ENCODE measurements at places on chromosomes 16 and 17.

DNA sequence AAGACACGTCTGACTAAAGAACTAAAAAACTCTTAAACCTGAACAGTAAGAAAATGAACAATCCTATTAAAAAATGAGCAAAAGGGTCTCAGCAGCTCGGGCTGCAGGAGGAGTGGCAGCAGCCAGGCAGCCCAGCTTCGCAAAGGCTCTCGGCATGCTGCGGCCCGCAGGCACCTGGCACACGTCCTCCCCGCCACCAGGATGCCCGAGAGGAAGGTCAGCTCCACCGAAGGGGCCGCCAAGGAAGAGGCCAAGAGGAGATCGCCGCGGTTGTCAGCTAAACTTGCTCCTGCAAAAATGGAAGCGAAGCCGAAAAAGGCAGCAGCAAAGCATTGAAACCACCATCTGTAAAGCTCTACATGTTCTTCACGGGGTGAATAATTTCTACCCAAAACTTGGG lies 173.5 kb downstream of the BCAS3 start:
- no peak for DNase-seq

GRCh38 chr17:41962768-41963434 lies 3.7 kb upstream of the CNP start:
- DNase-seq, result peak; percentile 50

DNA sequence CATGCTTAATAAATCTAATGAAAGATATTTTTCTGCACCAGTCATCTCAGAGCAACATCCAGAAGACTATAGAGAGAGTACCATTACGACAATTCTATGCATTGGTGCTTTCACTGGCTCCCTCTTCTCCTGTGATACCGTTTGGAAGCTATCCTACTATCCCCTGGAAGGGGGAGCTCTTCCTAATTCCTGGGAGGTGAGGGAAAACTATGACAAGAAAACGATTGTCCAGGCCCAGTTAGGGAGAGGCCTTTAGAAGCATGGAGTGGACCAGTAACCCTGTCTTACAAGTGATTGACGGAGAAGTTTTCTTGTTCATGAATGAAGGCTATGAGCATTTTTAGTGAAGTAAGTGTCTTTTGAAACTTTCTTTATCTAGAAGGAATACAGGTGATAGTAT lies 150.2 kb downstream of the TANC2 start:
- DNase-seq, result peak; percentile 19

GRCh38 chr16:84544031-84544773 lies 39.7 kb upstream of the MEAK7 start:
- DNase-seq, result no peak

DNA sequence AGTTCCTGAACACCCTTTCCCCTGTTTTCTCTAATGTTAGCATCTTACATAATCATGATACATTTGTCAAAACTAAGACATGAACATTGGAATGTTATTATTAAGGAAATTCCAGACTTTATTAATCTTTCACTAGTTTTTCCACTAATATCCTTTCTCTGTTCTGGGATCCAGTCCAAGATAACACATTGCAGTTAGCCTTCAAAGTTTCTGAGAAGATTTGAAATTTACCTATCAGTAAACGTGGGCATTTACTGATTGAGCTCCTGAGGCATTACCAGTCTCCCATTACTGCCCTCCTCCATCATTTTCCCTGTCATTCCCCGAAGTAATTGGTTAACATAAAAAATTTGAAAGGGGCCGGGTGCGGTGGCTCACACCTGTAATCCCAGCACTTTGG lies 5.7 kb upstream of the CD300LG start:
- no peak for DNase-seq

DNA sequence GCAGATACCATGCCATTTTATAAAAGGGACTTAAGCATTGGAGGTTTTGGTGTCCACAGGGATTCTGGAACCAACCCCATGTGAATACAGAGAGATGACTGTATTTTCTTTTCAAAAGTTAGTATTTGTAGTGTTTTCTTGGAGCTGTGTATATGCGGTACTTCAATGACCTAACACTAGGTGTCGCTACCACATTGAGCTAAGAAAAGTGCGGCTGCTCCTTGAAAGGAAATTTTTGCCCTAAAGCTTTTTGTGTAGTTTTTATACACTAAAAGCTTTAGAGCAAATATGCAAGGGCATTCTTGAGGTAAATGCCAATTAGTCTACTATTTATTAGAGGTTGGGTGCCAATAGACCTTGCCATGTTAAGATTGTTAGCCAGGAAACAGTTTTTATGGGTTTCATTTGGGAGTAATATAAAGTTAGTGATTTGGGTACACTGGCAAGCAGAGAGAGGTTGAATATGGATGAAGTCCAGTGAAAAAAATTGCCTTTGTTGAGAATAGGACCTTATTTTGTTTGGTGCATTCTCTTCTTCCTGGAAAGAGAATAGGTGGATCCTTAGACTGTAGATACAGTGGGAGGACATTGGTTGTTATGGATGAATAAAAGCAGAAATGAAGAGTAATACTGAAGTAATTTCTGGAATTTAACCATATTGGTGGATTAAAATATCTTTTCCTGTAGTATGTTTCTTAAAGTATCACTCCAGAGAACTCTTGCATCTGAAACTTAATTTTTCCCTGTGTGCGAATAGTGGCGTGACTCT lies 43.3 kb downstream of the BCAS3 start:
- DNase-seq, result peak; percentile 74

- DNase-seq, result no peak
Observed at GRCh38 chr16:4055748-4056147, 60.5 kb downstream of the ADCY9 start.

DNA sequence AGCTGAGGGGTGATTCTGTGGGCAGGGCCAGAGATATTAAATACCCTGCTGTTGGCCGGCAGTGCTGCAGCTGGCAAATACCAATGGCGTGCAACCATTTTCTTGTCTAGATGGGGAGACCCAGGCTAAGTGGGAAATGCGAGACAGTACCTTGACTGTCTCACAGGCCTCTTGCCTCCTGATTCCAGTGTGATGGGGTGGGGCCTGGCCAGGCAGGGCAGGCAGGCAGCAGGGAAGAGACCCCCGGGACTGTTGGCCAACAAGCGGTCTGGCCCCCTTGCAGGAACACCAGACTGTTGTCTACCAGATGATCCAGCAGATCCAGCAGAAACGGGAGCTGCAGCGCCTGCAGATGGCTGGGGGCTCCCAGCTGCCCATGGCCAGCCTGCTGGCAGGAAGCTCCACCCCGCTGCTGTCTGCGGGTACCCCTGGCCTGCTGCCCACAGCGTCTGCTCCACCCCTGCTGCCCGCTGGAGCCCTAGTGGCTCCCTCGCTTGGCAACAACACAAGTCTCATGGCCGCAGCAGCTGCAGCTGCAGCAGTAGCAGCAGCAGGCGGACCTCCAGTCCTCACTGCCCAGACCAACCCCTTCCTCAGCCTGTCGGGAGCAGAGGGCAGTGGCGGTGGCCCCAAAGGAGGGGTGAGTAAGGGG lies 5.7 kb upstream of the CISD3 start:
- DNase-seq, result no peak

DNA sequence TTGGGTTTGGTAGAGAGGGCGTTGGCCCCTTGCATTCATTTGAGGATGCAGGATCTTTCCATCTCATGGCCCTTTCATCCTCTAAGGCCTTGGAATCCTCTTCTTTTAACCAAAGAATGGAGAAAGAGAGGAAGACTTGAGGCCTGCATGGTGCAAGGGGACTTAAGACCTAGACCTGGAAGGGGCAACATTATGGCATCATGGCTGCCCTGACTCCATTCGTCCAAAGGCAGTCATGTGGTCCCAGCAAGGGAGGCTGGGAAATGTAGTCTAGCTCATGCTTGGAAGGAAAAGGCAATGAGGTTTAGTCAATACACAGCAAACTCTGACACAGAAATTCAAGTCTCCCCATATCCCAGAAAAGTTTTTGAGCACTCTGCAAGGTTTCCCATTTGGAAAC lies 30.7 kb upstream of the CDRT4 start:
- DNase-seq, result peak; percentile 28

DNA sequence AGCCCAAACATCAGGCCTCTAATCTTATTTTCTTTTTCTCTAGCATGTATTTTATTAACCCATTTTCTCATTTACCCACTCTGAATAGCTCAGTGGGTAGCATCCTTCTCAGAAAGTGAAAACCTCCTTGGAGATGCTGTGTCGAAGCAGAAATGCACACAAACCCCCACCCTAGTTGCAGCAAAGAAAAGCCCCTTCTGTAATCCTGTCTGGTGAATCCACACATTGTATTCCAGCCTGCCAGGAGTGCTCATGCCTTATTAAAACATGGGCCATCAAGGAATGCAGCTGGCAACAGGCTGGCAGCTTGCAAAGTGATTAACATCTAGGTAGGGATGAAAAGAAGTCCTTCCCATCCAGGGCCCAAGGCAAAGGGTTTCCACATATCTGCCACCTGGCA lies 39.7 kb upstream of the AXIN2 start:
- peak; percentile 59 for DNase-seq

- no peak for DNase-seq
Observed at GRCh38 chr17:44979426-44979995, 11.4 kb upstream of the C1QL1 start.

- peak; percentile 77 for DNase-seq
Observed at GRCh38 chr16:85172455-85173145, 60.3 kb upstream of the CIBAR2 start.

- no peak for DNase-seq
Observed at GRCh38 chr16:31397096-31397660, 4.0 kb downstream of the ITGAD start.

GRCh38 chr17:59790910-59791309 lies 83.5 kb downstream of the VMP1 start:
- no peak for DNase-seq

DNA sequence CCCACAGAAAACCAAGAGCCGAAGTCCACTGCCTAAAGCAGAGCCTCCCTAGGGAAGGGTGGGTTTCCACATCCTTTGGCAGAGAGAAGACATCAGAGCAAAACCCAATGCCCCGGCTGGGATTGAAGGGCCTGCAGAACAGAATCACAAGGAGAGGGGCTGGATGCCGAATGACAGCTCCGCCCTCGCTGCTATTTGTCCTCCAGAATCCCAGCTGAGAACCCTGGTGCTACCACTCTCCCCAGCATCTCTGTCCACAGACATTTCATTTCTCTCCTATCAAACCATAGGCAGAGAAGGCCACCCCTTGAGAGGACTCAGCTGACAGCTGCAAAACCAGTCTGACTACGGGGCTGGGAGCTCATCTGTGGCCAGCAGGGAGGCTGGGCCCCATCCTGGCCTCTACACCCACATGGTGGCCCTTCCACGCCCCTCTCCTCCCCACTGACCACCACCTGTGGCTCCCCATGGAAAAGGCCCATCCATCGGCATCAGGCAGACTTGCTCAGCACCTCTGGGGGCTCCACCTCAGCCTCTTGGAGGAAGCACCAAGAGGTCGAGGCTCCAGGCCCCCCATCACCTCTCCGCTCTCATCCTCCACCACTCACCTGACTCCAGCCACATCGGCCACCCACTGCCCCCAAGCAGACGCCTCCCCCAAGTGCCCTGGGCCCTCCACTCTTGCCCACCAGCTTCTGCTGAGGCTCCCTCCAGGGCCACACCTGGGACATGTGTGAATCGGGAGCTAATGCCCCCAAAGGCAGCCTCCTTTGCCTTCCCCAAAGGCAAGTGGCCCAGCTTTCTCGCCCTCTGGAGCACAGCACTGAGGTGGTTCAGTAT lies 288.5 kb downstream of the C16orf95 start:
- DNase-seq, result no peak

GRCh38 chr17:75785016-75785890 lies 647 bp downstream of the UNK start:
- peak; percentile 93 for DNase-seq

DNA sequence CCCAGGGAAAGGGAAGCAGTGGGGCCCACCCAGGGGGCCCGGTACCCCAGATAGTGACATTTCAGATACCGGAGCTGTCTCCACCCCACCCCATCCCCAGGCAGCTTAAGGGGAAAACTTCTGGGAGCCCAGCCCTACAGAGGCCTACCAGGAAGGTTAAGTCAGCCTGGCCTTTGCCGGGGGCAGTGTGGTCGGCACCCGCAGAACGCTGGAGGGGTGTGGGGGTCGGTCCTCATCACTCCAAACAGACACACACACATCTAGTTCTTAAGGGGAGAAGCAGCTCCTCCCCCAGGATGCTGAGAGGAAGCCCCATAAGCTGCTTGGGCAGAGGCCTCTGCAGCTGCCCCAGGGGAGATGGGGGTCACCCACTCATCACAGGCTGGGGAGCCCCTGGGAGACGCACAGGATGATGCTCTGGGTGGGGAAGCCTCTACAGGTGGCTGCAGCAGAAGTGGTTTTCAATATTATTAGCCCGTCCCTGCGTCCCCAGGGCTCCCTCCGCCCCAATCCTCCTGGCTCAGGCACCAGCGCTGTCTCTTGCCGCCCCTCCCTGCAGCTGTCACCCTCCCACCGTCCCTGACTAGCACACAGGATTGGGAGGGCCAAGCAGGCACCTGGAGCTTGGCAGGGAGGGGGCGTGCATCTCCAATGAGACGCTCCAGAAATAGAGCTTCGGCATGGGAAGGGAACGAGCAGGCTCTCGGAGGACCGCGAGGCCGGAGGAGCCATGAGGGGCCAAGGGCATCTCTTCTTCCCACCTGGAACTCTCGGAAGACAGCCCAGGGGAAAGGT lies 1.4 kb upstream of the ABR start:
- DNase-seq, result no peak

DNA sequence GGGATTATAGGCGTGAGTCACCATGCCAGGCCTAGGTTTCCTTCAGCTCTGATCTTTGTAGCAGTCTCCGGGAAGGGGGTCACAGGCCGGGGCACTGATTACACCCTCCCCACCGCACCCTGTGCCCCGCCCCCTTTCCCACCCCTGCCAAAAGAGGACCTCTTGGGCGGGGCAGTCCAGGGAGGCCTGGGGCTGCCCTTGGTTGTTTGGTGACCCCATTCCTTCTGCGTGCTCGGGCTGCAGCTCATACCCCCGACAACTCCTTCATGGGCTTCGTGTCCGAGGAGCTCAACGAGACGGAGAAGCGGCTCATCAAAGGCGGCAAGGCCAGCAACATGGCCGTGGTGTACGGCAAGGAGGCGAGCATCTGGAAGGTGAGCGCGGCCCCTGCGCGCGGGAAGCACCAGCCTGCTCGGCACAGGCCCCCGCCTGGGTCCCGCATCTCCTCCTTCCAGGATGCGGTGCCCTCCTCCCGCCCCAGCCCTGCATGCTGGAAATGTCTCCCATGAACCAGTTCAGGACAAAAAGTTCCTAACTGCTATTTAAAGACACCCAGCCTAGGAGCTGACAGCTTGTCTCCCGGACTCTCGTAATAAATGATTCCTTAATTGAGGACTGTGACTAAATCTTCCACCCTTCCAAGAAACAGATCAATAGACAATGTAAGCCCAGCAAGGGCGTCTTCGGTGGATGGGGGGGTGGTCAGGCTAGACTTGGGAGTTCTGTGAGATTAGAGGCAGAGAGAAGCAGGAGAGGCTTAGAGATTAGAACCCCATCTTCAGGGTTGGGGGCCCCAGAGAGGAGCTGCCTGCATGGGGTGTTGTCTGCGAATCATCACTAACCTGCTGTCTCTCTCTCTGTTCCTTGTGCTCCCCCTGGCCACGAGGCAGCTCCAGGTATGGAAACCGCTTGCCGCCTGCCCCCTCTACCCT lies 64.5 kb downstream of the MGAT5B start:
- no peak for DNase-seq

Measured in A673 (cell line).